ENCODE measurements at places on chromosomes 4 and X. TPM values are rescaled to one million over a fixed set of nuclear protein-coding genes. Genes with fewer than 3 reads are reported as not detected.

Gene DCLK2
- total RNA-seq, result 12.5 TPM

Gene ARHGEF9
- total RNA-seq, result 26.7 TPM

- H3K36me3 ChIP-seq, result no peaks in the 10 kb centered on the region
- H3K4me1 ChIP-seq, result no peaks in the 10 kb centered on the region
- H3K27ac ChIP-seq, result no peak overlapping the region
- no peaks in the 10 kb centered on the region for H3K27me3 ChIP-seq
- no peak for DNase-seq
These were observed 164.0 kb downstream of the SH3KBP1 start for GRCh38 chrX:19723427-19723826.

Gene NUDT9
- 20.4 TPM for total RNA-seq

GRCh38 chr4:128737098-128737513, 72.4 kb upstream of the JADE1 start:
- no peak overlapping the region for H3K4me3 ChIP-seq
- no peak overlapping the region for H3K27ac ChIP-seq
- H3K27me3 ChIP-seq, result no peaks in the 10 kb centered on the region
- peaks cover 5% of the 10 kb centered on the region for H3K4me1 ChIP-seq
- H3K36me3 ChIP-seq, result no peaks in the 10 kb centered on the region

Gene FRMD7
- total RNA-seq, result not detected

Gene TMSB15A
- total RNA-seq, result 5.2 TPM
